ENCODE measurements at places on chromosomes 13 and 19. TPM values are rescaled to one million over a fixed set of nuclear protein-coding genes. Genes with fewer than 3 reads are reported as not detected.

DNA sequence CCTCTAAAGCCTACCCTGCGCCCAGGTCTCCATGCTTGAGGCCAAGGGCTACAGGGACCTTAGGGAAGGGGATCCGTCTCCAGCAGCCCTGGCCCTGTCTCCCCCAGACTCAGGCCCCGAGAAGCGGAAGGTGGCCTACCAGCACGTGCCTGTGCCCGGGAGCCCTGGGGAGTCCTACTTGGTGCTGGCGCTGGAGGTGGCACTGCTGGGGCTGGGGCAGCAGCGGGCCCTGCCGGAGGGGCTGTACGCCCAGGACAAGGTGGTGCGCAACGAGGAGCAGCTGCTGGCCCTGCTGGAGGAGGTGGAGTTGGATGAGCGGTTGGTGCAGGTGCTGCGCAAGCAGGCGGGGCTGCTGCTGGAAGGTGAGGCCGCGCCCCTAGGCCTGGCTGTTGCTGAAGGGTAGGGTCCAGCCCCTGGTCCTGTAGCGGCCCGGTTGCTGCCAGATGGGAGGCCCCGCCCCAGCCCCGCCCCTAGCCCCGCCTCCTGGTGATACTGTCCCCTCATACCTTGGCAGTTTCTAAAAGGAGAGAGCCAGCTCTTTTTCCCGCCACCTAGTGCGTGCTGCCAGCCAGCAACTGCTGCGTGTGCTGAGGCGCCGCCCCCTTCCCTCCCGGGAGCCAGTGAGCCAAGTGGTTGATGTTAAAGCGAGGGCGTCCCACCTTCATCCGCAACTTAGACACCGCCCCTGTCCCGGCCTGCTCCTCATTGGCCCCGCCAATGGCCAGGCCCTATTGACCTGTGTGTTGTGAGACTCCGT, 22.6 kb downstream of the ZSWIM4 start:
- H3K4me1 ChIP-seq: no peaks in the 10 kb centered on the region
- peaks cover 19% of the 10 kb centered on the region for H3K36me3 ChIP-seq
- H3K27me3 ChIP-seq: no peaks in the 10 kb centered on the region
- no peak overlapping the region for H3K27ac ChIP-seq

GRCh38 chr13:21242236-21242635, 65.8 kb downstream of the MRPL57 start:
- no peaks in the 10 kb centered on the region for H3K27me3 ChIP-seq
- no peak overlapping the region for H3K4me3 ChIP-seq
- no peaks in the 10 kb centered on the region for H3K36me3 ChIP-seq
- H3K4me1 ChIP-seq: no peaks in the 10 kb centered on the region

Gene INSL3
- not detected for total RNA-seq

DNA sequence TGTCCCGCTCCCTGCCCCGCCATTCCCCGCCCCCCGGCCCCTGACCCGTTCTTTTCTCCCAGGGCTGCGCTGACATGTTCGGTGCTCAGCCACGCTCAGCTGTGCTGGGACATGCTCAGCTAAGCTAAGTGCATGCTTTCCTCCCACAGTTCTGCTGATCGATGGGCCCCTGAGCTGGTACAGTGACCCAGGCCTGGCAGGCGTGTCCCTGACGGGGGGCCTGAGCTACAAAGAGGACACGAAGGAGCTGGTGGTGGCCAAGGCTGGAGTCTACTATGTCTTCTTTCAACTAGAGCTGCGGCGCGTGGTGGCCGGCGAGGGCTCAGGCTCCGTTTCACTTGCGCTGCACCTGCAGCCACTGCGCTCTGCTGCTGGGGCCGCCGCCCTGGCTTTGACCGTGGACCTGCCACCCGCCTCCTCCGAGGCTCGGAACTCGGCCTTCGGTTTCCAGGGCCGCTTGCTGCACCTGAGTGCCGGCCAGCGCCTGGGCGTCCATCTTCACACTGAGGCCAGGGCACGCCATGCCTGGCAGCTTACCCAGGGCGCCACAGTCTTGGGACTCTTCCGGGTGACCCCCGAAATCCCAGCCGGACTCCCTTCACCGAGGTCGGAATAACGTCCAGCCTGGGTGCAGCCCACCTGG, 3.7 kb downstream of the TNFSF9 start:
- peaks cover 21% of the 10 kb centered on the region for H3K4me1 ChIP-seq
- no peak overlapping the region for H3K27ac ChIP-seq
- no peaks in the 10 kb centered on the region for H3K36me3 ChIP-seq
- no peak overlapping the region for H3K4me3 ChIP-seq
- no peak for DNase-seq

Gene ZNF738
- total RNA-seq: 5.3 TPM

GRCh38 chr19:13181747-13182388, 31.7 kb downstream of the IER2 start:
- peaks cover 11% of the 10 kb centered on the region for H3K4me1 ChIP-seq
- no peaks in the 10 kb centered on the region for H3K27me3 ChIP-seq
- peak overlapping the region; percentile 49 for H3K27ac ChIP-seq
- DNase-seq: peak; percentile 67

Gene DOHH
- total RNA-seq: 12.2 TPM

DNA sequence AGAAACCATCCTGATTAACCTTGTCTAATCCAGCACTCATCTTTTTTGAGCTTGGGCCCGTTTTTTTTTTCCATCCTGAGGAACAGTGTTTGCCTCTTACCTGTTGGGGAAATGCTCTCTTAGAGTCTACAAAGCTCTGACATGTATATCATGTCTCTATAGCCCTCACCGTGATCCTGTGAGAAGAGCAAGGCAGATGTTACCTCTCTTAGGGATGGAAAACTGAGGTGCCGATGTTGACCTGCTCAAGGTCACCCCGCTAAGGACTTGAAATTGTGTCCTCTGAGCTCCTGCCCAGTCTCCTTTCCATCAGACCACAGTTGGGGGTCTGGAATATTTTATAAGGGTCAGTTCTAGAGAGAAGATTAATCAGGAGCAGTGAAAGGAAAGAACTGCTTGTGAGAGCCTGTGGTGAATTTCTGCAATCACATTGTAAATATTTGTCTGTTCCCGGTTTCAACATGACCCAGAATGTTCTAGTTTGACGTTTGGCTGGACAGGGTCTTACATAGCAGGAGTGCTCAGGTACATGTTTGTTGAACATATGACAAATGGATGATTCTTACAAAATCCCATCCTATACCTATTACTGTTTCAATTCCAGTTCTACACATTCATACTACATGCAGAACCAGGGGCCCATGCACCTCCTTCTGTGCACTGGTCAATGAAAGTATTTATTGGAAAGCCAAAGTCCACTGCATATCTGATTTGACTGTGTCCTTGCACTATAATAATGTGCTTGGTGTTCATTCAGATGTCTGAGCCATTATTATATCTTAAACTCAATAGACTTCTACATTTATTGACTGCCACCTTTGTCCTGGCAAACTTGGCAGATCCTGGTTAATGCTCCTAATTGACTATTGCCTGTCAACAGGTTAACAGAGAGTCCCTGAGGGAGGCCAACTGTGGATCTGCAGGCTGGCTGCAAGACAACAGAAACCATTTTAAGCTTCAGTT, 12.1 kb downstream of the SLC25A15 start:
- no peaks in the 10 kb centered on the region for H3K27me3 ChIP-seq
- no peak overlapping the region for H3K4me3 ChIP-seq
- no peak overlapping the region for H3K27ac ChIP-seq
- no peaks in the 10 kb centered on the region for H3K4me1 ChIP-seq
- H3K36me3 ChIP-seq: peaks cover 12% of the 10 kb centered on the region

- peaks cover 5% of the 10 kb centered on the region for H3K4me1 ChIP-seq
- DNase-seq: no peak
- no peak overlapping the region for H3K4me3 ChIP-seq
- H3K36me3 ChIP-seq: no peaks in the 10 kb centered on the region
- no peaks in the 10 kb centered on the region for H3K27me3 ChIP-seq
Observed at GRCh38 chr13:80038371-80038770, 302.6 kb downstream of the SPRY2 start.

Gene SHD
- not detected for total RNA-seq

GRCh38 chr13:23384111-23384510, 49.4 kb downstream of the SACS start:
- no peak overlapping the region for H3K27ac ChIP-seq
- no peak for DNase-seq
- H3K36me3 ChIP-seq: no peaks in the 10 kb centered on the region
- H3K27me3 ChIP-seq: no peaks in the 10 kb centered on the region
- H3K4me1 ChIP-seq: peaks cover 3% of the 10 kb centered on the region

Gene NCR1
- total RNA-seq: 1.5 TPM

Gene GPR12
- not detected for total RNA-seq

DNA sequence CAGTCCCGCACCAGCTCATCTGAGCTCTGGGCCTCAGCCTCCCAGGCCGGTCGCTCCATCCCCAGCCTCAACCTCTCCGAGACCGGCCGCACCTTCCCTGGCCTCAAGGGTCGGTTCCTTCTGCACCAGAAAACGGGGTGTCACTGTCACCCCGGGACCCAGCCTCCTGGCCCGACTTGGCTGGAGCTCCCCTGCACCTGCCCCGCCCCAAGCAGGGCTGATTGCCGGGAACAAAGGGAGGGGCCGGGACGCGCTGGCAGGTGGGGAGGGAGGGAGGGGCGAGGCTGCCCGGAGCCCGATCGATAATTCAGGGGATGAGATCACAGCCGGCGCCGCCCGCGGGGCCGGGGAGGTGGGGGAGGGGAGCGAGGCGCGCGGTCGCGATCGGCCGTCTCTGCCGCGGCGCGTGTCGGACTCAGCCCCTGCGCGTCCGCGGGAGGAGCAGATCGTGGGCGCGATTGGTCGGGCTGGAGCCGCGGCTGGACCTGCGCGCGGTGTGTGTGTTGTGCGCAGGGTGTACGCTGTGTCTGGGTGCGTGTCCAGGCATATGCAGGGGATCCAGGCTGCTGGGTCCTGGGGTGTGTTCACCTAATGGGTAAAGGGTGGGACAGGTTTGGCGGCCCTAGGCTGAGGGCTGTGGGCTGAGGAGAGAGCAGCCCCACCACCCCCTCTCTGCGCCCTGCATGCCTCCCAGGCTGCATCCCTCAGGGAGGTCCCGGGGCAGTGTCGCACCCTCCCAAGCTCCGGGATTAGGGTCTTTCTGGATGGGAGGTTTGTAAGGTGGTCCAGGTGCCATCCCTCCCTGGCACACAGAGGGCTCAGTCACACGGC, 1.1 kb upstream of the SHC2 start:
- H3K27me3 ChIP-seq: no peaks in the 10 kb centered on the region
- no peak overlapping the region for H3K27ac ChIP-seq
- H3K4me3 ChIP-seq: peak overlapping the region; percentile 41
- H3K36me3 ChIP-seq: no peaks in the 10 kb centered on the region
- DNase-seq: peak; percentile 76

DNA sequence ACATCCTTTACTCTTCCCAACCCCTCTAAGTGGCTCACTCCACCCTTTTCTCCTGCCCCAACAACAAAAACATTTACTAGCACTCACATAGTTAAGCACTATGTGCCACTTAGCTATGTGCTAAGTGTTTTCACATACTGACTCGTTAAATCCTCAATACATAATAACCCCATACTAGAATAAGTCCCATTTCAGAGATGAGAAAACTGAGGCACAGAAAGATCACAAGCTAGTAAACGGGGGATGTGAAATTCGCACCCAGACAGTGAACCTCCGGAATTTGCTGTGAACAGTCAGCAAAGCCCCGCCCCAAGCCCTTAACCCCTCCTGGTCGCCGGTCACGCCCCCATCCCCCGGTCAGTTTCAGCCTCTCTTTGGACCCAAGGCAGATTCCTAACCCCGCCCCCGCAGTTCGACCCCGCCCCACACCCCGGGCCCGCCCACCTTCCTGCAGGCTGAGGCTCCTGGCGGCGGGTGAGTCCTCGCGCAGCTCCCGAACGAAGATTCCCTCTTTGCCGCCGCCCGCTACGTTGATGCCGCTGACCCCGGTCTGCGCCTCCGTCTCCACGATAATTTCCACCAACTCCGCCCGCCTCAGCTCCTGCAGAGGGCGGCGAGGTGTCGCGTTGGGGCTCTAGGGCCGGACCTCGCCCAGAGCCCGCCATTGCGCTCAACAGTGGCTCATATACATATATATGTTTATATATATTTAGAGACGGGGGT, 9.8 kb downstream of the PRX start:
- peak overlapping the region; percentile 75 for H3K27ac ChIP-seq
- no peaks in the 10 kb centered on the region for H3K27me3 ChIP-seq
- DNase-seq: peak; percentile 96
- peak overlapping the region; percentile 77 for H3K4me3 ChIP-seq

DNA sequence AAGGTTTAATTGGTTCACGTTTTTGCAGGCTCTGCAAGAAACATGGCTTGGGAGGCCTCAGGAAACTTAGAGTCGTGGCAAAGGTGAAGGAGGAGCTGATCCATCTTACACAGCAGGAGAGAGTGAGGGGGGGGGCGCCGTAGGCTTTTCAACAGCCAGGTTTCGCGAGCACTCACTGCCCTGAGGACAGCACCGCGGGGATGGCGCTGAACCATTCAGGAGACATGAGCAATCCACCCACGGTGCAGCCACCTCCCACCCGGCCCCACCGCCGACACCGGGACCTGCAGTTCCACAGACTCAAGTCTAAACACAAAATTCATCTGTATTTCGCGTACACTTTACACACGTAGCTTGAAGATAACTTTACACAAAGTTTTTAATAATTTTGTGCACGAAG, 73.6 kb downstream of the KDM4B start:
- H3K27me3 ChIP-seq: no peaks in the 10 kb centered on the region
- H3K27ac ChIP-seq: no peak overlapping the region
- peaks cover 5% of the 10 kb centered on the region for H3K4me1 ChIP-seq
- no peak overlapping the region for H3K4me3 ChIP-seq

Measured in upper lobe of right lung (tissue), 1 donor.